ENCODE measurements at places on chromosomes 13 and 19.
A peak's percentile ranks its signal among the peaks of the same experiment; 100 is the strongest.

GRCh38 chr13:88071371-88071770, 400.2 kb downstream of the SLITRK5 start:
- DNase-seq = no peak
- no peak overlapping the region for H3K27ac ChIP-seq
- no peak overlapping the region for H3K4me3 ChIP-seq
- no peaks in the 10 kb centered on the region for H3K27me3 ChIP-seq

DNA sequence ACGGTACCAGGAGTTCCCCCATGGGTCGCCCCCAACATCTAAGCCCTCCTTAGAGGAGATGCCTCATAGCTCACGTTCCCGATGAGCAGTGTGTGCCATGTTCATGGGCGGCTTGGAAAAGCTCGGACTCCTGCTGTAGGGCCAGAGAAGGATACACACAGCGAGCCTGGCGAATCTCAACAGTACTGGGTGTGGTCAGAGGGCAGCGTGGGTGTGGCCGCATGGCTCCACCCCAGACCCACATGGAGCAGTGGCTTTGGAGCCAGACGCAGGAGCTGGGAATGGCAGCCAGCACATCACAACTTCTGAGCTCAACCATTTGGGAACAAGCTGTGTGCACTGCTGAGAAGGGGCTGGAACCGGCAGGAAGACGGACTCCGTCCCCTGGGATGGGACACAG, 15.6 kb downstream of the CAPS start:
- H3K27ac ChIP-seq = no peak overlapping the region
- H3K36me3 ChIP-seq = peaks cover 93% of the 10 kb centered on the region
- no peak overlapping the region for H3K4me3 ChIP-seq
- H3K4me1 ChIP-seq = no peaks in the 10 kb centered on the region
- H3K27me3 ChIP-seq = no peaks in the 10 kb centered on the region

GRCh38 chr13:98309569-98310335, 132.7 kb upstream of the RNF113B start:
- no peaks in the 10 kb centered on the region for H3K4me1 ChIP-seq
- DNase-seq = no peak
- H3K4me3 ChIP-seq = no peak overlapping the region
- no peaks in the 10 kb centered on the region for H3K36me3 ChIP-seq
- no peak overlapping the region for H3K27ac ChIP-seq

DNA sequence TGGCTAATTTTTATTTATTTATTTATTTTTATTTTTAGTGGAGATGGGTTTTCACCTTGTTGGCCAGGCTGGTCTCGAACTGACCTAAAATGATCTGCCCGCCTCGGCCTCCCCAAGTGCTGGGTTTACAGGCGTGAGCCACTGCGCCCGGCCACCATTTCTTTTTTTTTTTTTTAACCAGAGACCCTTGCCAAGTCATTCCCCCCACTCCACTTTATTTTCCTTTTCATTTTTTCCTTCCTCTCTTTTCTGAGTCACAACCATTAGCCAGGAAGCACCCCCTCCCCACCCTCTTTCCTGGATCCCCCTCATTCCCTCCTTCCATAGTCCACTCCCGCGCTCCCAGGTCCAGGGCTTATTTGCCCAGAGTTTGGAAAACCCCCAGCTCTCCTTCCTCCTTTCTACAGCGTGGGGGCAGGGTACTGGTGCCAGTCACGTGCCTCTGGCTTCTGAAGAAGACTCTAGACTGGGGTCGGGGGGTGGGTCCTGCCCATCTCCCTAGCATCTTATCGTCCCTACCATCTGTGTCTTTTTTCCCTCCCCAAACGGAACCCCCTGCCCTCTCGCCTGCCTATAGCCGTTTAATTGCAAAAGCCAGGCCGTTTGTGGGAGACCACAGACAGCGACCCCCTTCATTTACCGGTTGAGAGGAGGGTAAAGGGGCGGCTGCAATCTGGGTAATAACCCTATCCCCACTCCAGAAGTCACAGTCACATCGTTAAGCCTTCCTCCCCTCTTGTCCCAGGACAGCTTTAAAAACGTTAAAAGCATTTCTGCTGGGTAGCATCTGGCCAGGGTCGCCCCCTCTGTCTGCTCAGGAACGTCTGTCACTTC, 1.1 kb upstream of the CALR start:
- H3K4me3 ChIP-seq = peak overlapping the region; percentile 41
- peaks cover 55% of the 10 kb centered on the region for H3K4me1 ChIP-seq
- no peaks in the 10 kb centered on the region for H3K27me3 ChIP-seq
- no peak for DNase-seq
- H3K27ac ChIP-seq = peak overlapping the region; percentile 84
- H3K36me3 ChIP-seq = peaks cover 28% of the 10 kb centered on the region

DNA sequence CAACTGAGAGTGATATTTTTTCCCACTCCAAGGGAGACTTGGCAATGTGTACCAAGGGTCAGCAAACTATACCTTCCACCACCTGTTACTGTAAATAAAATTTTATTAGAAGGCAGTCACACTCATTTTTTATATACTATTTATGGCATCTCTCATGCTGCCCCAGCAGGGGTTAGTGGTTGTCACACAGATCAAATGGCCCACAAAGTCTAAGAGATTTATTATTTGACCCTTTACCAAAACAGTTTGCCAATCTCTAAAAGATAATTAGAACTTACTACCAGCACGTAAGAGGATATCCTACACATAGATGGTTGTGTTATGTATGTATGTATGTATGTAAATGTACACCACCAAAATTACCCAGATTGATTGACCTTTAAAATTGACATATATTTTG, 185.1 kb downstream of the PRR20E start:
- DNase-seq = no peak
- no peak overlapping the region for H3K27ac ChIP-seq
- no peak overlapping the region for H3K4me3 ChIP-seq

DNA sequence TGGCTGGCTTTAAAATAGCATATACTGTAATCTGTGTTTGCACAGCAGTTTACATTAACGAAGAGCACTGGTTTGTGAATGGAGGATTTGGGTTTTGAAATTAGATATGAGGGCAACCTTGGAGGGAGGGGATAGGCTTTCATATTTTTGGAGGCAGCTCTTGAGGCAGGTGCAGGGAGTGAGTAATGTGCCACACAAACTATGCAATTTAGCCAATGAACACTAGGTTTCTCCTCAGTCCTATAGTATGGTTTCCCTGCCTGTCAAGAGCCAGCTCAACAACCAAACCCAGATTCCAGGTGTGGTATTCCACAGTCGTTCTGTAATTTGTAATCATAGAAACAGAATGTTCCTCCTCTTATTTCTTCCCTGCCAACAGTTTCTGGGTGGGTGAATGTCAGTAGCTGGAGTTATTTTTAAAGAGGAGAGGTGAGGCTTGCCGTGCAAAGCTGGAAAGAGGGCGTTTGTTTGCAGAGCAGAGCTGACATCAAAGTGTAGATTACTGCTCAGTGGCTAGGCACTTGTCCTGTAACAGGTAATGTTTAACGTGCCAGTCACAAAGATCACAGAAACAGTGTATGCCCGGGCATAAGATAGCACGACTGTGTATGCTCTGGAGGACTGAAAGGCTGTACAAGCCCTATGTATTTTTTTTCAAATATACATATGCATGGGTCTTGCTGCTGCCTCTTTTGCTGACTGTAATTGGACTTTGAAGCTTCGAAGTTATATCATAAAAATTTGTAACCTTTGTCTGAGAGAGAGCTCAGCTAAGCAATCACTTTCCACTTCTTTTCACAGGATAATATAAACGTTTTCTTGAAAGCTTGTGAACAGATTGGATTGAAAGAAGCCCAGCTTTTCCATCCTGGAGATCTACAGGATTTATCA, 124.2 kb downstream of the LMO7 start:
- peak overlapping the region; percentile 60 for H3K27ac ChIP-seq
- DNase-seq = no peak
- peaks cover 26% of the 10 kb centered on the region for H3K4me1 ChIP-seq
- H3K4me3 ChIP-seq = peak overlapping the region; percentile 75
- H3K27me3 ChIP-seq = no peaks in the 10 kb centered on the region

GRCh38 chr13:76944456-76944855, 3.9 kb upstream of the ACOD1 start:
- no peaks in the 10 kb centered on the region for H3K27me3 ChIP-seq
- H3K27ac ChIP-seq = no peak overlapping the region
- no peak overlapping the region for H3K4me3 ChIP-seq
- no peaks in the 10 kb centered on the region for H3K36me3 ChIP-seq
- no peaks in the 10 kb centered on the region for H3K4me1 ChIP-seq
- no peak for DNase-seq

DNA sequence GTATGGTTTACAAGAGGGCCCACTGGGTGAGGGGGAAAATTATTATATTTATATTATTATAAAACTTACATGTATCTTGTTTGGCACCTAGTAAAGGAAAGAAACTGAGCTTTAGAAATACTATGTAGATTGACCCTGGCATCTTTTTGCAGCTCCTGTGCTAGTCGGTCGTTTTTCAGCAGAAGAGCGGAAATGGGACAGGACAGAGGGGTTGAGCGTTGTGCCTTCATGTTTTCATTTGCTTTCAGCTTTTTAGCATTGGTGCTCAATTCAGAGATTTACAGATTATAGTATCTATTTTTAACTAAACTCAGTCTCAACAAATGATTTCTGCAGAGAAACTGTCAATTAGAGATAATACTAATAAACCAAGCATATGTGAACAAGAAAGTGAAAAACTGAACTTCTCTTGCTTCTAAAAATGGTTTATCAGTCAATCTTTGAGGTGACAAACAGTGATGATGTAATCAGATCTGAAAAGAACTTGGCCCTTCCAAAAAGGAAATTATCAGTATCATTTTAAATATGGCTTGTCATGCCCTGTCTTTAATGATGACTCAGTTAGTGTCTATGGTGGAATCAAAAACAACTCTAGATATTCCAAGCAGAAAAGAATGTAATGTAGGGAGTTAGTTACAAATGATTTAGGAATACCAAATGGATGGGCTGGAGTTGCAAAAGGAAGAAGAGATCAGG, 56.9 kb upstream of the KCTD4 start:
- H3K4me1 ChIP-seq = peaks cover 15% of the 10 kb centered on the region
- peak; percentile 59 for DNase-seq
- H3K27ac ChIP-seq = peak overlapping the region; percentile 69
- no peaks in the 10 kb centered on the region for H3K27me3 ChIP-seq

- DNase-seq = no peak
- no peak overlapping the region for H3K27ac ChIP-seq
- no peaks in the 10 kb centered on the region for H3K27me3 ChIP-seq
- H3K4me3 ChIP-seq = no peak overlapping the region
Observed at GRCh38 chr13:113598481-113598880, 13.9 kb downstream of the TFDP1 start.

DNA sequence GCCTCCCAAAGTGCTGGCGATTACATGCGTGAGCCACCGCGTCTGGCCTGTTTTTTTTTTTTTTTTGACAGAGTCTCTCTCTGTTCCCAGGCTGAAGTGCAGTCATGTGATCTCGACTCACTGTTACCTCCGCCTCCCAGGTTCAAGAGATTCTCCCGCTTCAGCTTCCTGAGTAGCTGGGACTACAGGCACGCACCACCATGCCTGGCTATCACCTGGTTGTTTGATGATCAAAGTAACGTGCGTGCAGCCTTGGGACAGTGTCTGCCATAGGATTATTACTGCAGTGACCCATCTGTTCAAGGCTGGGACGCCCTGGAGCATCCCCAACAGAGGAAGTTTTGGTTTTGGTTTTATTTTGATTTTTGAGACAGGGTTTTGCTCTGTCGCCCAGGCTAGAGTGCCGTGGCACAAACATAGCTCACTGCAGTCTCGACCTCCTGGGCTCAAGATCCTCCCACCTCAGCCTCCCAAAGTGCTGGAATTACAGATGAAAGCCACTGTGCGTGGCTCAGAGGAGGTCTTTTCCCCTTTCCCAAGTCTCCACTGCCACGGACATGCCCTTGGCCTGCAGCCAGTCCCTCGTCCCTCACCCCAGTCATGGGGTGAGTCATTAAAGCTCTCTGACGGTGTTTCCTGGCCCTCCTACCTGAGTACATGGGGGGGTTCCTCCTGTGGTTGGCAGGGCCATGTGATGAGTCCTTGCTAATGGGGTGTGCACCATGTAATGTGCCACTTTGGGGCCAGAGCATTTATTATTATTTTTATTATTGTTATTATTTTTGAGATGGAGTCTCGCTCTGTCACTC, 65.6 kb downstream of the IER2 start:
- peak overlapping the region; percentile 30 for H3K27ac ChIP-seq
- H3K4me1 ChIP-seq = peaks cover 7% of the 10 kb centered on the region

GRCh38 chr13:48655291-48655690, 1.6 kb downstream of the CYSLTR2 start:
- peaks cover 27% of the 10 kb centered on the region for H3K4me1 ChIP-seq
- no peak for DNase-seq
- no peaks in the 10 kb centered on the region for H3K27me3 ChIP-seq
- peak overlapping the region; percentile 88 for H3K4me3 ChIP-seq
- no peaks in the 10 kb centered on the region for H3K36me3 ChIP-seq

GRCh38 chr13:108830916-108831315, 201.5 kb downstream of the MYO16 start:
- no peaks in the 10 kb centered on the region for H3K36me3 ChIP-seq
- no peaks in the 10 kb centered on the region for H3K27me3 ChIP-seq
- no peak overlapping the region for H3K27ac ChIP-seq
- no peak for DNase-seq
- no peak overlapping the region for H3K4me3 ChIP-seq
- H3K4me1 ChIP-seq = no peaks in the 10 kb centered on the region

GRCh38 chr19:28500982-28501630, 711.8 kb downstream of the UQCRFS1 start:
- H3K27me3 ChIP-seq = no peaks in the 10 kb centered on the region
- no peaks in the 10 kb centered on the region for H3K4me1 ChIP-seq
- H3K4me3 ChIP-seq = no peak overlapping the region
- H3K27ac ChIP-seq = no peak overlapping the region
- no peak for DNase-seq
- H3K36me3 ChIP-seq = no peaks in the 10 kb centered on the region

- H3K4me1 ChIP-seq = no peaks in the 10 kb centered on the region
- DNase-seq = no peak
- H3K36me3 ChIP-seq = no peaks in the 10 kb centered on the region
- H3K4me3 ChIP-seq = no peak overlapping the region
- no peak overlapping the region for H3K27ac ChIP-seq
- H3K27me3 ChIP-seq = no peaks in the 10 kb centered on the region
Observed at GRCh38 chr13:60691268-60691667, 294.2 kb downstream of the TDRD3 start.

DNA sequence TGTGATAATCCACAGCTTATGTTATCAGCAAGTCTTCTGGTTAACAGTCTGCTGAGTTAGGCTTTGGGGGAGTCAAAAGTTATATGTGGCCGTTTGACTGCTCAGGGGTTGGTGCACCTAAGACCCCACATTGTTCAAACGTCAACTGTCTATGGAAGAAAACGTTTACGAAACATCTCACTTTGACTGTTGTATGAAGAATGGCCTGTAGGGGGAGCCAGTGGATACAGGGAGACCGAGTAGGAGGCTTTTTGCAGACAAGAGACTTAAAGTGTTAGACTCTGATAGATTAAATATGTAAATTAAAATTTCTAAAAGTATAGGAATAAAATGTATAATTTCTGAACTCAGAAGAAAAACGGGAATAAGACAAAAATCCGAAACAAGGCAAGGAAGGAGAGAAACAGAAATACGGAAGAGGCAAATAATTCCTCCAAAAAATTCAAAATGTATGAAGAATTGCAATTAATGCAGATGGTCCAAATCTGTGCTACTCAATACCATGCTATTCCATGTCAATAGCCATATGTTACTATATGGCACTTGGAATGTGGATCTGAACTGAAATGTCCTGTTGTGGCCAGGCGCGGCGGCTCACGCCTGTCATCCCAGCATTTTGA, 37.8 kb downstream of the TNFSF14 start:
- no peaks in the 10 kb centered on the region for H3K36me3 ChIP-seq
- DNase-seq = peak; percentile 83
- H3K27me3 ChIP-seq = no peaks in the 10 kb centered on the region
- H3K27ac ChIP-seq = no peak overlapping the region
- no peak overlapping the region for H3K4me3 ChIP-seq

GRCh38 chr13:44084146-44084545, 204.4 kb downstream of the LACC1 start:
- no peaks in the 10 kb centered on the region for H3K36me3 ChIP-seq
- no peaks in the 10 kb centered on the region for H3K4me1 ChIP-seq
- H3K27ac ChIP-seq = no peak overlapping the region
- H3K4me3 ChIP-seq = no peak overlapping the region
